Activated T-cell treated with anti-CD3 and anti-CD28 coated beads, Interleukin-2, amount 50 U/mL, for 48 hours (primary cell): ENCODE measurements at places on chromosomes 3 and 15.

GRCh38 chr15:71055461-71055860 is 59.8 kb upstream of the THSD4 start:
- no peak for DNase-seq

- DNase-seq, result no peak
Measured at GRCh38 chr3:5022187-5022965, 43.1 kb downstream of the BHLHE40 start.

DNA sequence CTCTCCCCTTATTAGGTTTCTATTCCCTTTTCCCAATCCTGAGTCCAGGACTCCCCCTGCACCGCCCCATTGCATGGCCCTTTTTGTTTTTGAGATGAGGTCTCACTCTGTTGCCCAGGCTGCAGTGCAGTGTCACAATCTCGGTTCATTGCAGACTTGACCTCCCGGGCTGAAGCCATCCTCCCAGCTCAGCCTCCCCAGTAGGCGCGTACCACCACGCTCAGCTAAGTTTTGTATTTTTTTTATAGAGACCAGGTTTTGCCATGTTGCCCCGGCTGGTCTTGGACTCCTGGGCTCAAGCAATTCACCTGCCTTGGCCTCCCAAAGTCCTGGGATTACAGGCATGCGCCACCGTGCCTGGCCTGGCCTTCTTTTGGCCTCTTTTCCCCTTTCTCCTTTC is 29.3 kb downstream of the PDIA5 start:
- no peak for DNase-seq

DNA sequence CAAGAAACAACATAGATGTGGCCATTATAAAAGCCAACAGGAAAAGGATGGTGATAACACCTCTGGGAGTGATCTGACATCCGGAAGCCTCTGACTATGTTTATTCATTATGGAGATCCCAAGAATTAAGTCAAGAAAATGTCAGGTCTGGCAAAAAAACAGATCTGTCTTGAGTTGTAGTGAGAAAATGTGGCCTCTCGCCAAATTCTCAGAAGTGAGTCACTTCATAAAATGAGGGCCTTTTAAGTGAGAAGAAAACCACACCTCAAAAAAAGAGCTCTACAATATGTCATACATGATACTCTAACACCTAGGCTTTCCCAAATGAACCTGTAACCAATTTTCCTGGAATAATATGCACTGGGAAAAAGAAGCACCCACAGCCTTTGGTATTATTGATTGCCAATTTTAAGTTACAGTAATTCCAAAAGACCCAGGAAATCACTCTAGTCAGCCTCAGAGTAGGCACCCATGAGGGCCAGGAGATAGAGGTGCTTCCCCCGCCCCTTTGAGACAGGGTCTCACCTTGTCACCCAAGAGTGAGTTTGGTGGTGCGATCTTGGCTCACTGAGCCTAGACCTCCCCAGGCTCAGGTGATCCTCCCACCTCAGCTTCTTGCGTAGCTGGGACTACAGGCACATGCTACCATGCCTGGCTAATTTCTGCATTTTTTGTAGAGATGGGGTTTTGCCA is 38.0 kb downstream of the CCR3 start:
- DNase-seq, result peak; percentile 59

GRCh38 chr15:67820992-67821783 is 4.1 kb upstream of the SKOR1 start:
- peak; percentile 55 for DNase-seq

- DNase-seq, result peak; percentile 27
Measured at GRCh38 chr3:75768303-75769017, 16.9 kb downstream of the ZNF717 start.

- no peak for DNase-seq
Measured at GRCh38 chr15:95141486-95141885, 910.1 kb downstream of the MCTP2 start.

DNA sequence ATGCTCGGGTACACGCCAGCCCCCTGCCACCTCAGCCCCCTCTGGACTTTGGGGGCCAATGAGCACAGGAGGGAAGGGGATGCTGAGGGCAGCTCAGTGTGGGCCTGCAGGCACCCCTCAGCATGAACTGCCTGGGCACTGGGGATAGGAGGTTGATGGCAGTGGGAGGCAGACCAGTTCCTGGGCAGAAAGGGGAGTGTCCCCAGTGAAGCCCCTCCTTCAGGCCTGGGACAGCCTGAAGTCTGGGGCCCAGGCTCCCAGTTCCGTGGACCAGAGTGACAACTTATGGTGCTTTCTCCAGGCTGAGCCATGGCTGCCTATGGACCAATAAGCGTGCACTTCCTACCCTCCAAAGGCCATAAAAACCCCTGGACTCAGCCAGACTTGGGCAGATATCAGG is 63.3 kb upstream of the IMPG2 start:
- no peak for DNase-seq

- DNase-seq, result no peak
Measured at GRCh38 chr3:37940242-37940908, 50.2 kb upstream of the VILL start.
